GM23338 (cell line): ENCODE measurements at places on chromosomes 1 and 21.

DNA sequence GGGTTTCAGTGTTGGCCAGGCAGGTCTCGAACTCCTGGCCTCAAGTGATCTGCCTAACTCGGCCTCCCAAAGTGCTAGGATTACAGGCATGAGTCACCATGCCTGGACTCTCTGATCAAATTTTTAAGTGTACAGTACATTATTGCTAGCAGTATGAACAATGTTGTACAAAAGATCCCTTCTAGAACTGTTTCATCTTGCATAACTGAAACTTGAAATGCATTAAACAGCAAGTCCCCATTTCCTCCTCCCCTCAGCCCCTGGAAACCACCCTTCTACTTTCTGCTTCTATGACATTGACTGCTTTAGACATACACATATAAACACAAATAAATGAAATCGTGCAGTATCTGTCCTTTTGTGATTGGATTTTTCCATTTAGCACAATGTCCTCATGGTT is 463.4 kb downstream of the PTPRC start:
- no peak for DNase-seq

- peak; percentile 33 for DNase-seq
Observed at GRCh38 chr21:36584980-36585940, 105.3 kb upstream of the CLDN14 start.

GRCh38 chr1:36965275-36966159 is 68.8 kb downstream of the GRIK3 start:
- DNase-seq, result no peak

DNA sequence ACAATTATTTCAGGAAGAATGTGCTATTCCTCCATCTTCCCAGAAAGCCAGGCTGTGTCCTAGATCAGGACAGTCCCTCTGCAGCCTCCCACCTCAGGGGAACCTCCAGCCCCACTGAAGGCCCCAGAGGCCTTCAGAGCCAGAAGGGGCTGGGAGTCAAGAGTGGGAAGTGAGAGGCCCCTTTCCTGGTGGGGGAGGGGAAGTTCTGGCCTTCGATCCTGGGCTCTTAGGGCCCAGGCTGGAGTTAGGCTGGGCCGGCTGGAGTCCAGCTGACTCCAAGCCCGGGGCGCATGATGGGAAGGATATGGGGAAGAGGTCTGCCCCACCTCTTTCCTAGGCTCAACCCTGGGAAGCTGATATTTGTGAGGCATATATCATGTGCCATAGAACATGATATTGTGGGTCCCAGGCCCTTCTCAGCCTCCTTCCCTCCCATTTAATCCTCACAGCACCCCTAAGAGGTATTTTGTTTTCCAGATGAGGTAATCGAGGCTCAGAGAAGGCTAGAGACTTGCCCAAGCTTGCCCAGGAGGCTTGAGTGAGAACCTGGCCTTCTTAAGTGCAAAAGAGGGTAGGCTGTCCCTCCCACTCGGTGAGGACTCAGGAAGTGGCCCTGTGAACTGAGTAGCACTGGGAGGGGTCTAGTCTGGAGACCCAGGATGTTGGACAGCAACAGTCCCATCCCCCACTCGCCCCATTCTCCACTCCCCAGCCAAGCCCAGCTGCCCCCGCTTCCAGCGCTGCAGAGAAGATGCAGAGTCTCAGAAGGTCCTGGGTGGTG is 18.6 kb upstream of the HSPG2 start:
- peak; percentile 37 for DNase-seq

GRCh38 chr1:246843876-246844275 is 87.9 kb downstream of the AHCTF1 start:
- DNase-seq, result no peak

DNA sequence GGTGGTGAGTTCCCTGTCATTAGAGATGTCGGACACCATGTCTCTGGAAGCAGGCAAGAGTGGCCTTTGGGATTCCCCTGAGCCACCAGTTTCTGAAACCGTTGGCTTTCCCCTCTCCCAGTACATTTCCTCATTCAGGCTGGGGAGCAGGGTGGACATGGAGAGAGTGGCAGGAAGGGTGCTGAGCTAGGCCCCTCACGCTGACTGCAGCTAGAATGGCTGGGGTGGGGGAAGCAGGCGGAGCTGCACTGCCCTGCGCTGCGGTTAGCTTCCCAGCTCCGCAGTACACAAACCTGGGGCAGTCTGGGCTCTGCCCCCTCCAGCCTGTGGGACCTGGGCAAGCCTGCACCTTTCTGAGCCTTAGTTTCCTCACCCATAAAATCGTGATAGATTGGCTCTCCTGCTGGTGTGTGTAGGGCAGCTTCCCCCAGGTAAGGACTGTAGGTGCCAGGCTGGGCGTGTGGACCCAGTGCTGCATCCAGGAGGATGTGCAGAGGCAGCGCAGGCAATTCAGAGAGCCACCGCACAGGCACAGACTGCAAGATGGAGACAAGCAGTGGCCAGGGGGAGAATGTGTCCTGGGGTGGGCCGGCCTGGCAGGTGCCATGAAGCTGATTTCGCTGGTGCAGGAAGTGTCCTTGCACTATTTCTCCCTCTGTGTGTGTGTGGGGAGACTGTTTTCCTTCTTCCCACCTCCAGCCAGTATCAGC is 3.0 kb downstream of the PLA2G2F start:
- DNase-seq, result no peak

GRCh38 chr1:233313434-233314155 is 13.9 kb upstream of the MAP3K21 start:
- DNase-seq, result no peak

DNA sequence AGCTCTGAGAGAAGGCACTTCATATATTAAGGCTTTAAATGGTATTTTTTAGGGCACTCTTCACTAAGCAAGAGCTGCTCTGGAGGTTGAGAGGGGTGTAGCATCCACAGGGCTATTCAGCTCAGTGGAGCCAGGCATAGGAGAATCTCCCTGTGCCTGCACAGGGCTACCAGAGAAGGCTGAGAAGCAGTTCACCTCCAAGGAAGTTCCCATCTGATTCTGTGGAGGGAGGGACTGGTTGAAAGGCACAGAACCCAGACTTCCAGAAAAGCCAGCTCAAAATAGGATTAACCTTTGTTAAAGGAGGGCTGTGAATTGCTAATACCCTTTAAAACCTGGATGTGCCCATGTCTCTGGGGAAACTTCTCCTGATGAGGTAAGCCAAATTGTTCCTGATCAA is 304.5 kb downstream of the TTLL7 start:
- peak; percentile 10 for DNase-seq

DNA sequence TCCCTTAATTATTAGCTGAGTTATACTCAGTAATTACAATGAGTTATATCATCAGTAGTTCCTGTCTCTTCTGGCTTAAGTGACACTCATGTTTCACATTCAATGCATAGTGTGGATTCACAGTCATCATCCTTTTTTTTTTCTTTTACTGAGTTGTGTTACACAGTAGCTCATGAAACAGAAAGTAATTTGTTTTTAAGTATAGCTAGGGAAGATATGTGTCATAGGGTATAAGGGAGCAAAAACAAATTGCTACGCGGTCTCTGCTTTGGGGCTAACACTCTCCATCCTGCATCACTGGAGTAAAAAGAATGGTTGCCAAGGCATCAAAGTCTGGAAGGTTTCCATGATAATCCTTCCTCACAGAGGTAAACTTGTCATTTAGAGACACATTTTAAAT is 971.7 kb upstream of the NCAM2 start:
- no peak for DNase-seq

- no peak for DNase-seq
Observed at GRCh38 chr21:42532466-42533181, 19.0 kb downstream of the SLC37A1 start.

DNA sequence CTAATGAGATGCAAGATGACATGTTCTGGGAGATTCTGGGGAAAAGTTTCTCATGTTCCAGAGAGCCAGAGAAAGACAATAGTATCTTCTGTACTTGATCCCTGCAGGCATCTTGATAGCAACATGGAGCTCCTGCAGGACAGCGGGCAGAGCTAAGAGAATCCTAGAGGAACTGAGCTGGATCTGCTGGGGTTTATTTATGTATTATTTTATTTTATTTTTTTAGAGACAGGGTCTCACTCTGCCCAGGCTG is 22.7 kb upstream of the SCAF4 start:
- no peak for DNase-seq

DNA sequence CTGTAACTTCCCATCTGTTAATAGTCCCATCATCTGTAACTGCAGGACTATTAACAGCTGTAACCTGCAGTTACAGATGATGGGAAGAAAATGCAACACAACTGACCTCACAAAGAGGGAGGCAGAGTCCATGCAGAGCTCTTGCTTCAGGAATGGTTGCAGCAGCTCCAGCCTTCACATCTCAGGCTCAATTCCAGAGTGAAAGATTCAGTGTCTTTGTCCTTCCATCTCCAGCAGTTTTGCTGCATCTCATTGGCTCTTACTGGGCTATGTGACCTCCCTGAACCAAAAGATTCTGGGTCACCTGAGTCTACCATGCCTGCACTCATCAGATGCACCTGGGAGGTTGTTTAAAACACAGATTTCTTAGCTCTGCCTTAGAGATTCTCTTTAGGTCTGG is 686.7 kb downstream of the MATN1 start:
- DNase-seq, result no peak

DNA sequence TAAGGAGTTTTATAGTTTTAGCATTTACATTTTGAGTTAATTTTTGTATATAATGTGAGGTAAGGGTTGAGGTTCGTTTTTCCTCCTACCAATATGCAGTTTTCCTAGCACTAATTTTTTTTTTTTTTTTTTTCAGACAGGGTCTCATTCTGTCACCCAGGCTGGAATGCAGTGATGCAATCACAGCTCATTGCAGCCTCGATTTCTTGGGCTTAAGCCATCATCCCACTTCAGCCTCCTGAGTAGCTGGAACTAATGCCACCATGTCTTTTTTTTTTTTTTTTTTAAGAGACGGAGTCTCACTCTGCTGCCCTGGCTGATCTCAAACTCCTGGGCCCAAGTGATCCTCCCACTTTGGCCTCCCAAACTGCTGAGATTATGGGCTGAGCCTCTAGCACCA is 2.5 kb upstream of the UBASH3A start:
- DNase-seq, result no peak

DNA sequence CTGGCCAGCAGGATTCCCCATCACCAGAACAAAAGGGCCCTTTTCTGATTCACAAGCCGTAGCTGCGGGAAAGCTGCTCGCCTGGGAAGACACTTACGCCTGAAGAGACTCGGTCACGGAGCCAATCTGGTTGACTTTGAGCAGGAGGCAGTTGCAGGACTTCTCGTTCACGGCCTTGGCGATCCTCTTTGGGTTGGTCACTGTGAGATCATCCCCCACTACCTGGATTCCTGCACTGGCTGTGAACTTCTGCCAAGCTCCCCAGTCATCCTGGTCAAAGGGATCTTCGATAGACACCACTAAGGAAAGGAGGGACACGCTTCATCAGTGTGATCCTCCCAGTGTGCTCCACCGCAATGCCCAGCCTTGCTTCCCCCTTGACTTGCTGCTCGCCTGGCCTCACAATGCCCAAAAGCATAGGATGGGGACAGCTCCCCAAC is 14.7 kb downstream of the ENO1 start:
- DNase-seq, result peak; percentile 33

DNA sequence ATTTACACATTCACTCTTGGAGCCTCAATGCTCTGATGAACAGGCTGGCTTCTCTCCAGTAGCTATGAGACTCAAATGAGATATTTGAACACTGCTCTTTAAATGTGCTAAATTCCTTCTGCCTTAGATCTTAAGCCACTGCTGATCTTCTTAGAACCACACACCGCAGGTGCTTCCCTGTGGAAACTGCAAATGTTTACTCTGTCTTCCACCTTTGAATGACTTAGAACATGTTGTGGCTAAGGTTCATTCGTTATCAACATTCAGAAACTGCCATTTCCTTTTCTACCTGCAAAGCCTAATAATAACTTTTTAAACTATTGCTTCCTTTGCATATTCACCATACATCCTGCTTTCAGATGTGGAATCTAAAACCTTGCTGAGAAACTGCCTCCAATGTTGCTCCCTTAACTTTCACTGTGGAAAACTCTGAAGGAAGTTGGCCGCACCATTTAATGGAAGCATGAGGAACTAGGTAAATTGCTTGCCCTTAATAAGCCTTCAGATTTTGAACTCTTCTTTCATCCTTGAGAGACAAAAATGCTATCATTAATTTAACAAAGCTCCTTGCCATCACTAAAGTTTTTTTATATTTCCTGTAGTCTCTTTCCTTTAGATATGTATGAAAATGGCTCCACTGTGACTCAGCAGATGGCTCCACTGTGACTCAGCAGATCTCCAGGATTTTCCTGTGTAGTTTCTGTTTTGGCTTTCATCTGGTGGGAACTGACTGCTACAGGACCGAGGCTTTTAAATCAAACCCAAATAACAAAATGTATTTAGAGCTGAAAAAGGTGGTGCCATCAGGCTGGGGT is 143.8 kb downstream of the TNFSF18 start:
- DNase-seq, result no peak
